ENCODE measurements at places on chromosomes 4 and X. TPM values are rescaled to one million over a fixed set of nuclear protein-coding genes. Genes with fewer than 3 reads are reported as not detected.
A peak's percentile ranks its signal among the peaks of the same experiment; 100 is the strongest.

GRCh38 chr4:147984065-147984777 lies 252.3 kb downstream of the ARHGAP10 start:
- DNase-seq = peak; percentile 5

DNA sequence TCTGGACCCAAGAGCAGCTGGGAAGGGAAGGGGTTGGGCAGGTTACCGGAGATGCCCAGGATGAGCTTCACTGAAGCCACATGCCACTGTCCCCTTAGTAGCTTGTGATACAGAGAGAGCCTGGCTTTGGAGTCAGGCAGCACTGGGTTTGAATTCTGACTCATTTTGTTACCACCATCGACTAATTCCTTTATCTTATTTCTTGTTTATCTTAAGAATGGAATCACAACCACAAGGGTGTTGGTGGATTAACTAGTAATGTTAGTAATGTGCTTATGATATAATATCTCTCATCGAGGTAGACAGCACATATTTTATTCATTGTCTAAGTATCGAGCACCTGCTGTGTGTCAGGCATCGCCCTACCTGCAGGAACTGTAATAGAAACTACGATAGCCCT lies 17.7 kb upstream of the STX18 start:
- DNase-seq = no peak

Gene RBM47
- total RNA-seq = 0.22 TPM

DNA sequence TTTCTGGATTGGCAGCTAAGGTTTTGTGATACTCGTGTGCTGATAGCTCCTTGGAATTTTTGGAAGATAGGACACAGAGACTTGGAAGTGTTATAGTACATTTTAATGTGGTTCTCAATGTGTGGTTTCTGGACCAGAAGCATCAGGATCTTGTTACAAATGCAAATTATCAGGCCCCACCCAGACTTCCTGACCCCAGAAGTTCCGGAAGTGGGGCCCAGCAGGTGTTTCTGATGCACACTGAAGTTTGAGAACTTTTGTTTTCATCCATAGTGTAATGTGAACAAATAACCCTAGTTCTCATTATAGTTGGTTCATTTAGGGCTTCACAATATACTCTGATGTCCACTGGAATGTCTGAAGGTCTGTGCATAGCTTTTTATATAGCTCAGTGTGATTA lies 49.6 kb downstream of the LAMP2 start:
- no peak for DNase-seq

Gene NALF2
- total RNA-seq = 0.26 TPM

Gene IL1RAPL2
- not detected for total RNA-seq

- DNase-seq = no peak
Observed at GRCh38 chr4:74283614-74284013, 24.7 kb upstream of the EPGN start.

DNA sequence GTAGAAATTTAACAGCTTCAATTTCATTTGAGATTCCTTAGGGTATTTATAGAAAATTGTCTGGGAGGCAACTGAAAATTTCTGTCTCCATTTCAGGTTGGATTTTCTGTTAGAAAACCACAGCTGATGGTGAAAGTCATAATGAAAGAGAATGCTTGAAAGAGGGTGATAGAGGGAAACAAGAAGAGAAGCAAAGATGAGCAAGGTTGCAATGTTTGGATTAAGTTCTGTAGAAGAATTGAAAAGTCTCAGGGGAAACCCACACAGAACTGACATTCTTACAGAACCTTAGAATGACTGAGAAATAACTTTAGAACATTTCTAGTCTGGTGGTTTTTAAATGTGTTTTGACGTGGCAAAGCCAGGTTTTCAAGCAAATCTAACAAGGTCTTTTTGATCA lies 14.7 kb downstream of the GBA3 start:
- no peak for DNase-seq

Gene MCF2
- total RNA-seq = 0.32 TPM
